PC-9 (cell line): ENCODE measurements at places on chromosomes 2 and 18. TPM values are rescaled to one million over a fixed set of nuclear protein-coding genes. Genes with fewer than 3 reads are reported as not detected.

The DLGAP1 gene
- 0.13 TPM in 1 of 2 replicates, not detected in the other for total RNA-seq

The DPP10 gene
- total RNA-seq, result not detected in 2 replicates

The TIA1 gene
- total RNA-seq, result 104 and 121 TPM in 2 replicates

The TNFRSF11A gene
- 6.3 and 6.7 TPM in 2 replicates for total RNA-seq

The C2orf92 gene
- 11.2 and 14.0 TPM in 2 replicates for total RNA-seq

The COL6A3 gene
- 0.57 and 0.75 TPM in 2 replicates for total RNA-seq

The HJURP gene
- 109 TPM in 2 replicates for total RNA-seq

The SCYGR4 gene
- total RNA-seq, result not detected in 2 replicates

The G6PC2 gene
- total RNA-seq, result not detected in 2 replicates
